ENCODE measurements at places on chromosomes 6 and 20. TPM values are rescaled to one million over a fixed set of nuclear protein-coding genes. Genes with fewer than 3 reads are reported as not detected.

Gene MUC22
- total RNA-seq, result not detected

Gene MARCKS
- total RNA-seq, result 122 TPM

Gene SLC17A9
- total RNA-seq, result 0.41 TPM

Gene DOK5
- total RNA-seq, result 85.6 TPM

Gene MRPS10
- 63.4 TPM for total RNA-seq

Gene TCF15
- not detected for total RNA-seq

Gene CST2
- total RNA-seq, result not detected

Gene RIPOR3
- 1.6 TPM for total RNA-seq

Gene RAB44
- total RNA-seq, result not detected

Gene ADGRG6
- 1.7 TPM for total RNA-seq

Gene GOPC
- 37.3 TPM for total RNA-seq

Gene PANK2
- 102 TPM for total RNA-seq

Gene FRS3
- total RNA-seq, result 2.7 TPM

Gene LYRM4
- 20.9 TPM for total RNA-seq

Gene EFCAB8
- total RNA-seq, result not detected

Gene PNLDC1
- total RNA-seq, result not detected

Gene GJA10
- not detected for total RNA-seq

Gene ADGRB3
- total RNA-seq, result 1.4 TPM

Gene LY6G6F
- not detected for total RNA-seq
